ENCODE measurements at places on chromosomes 3 and 15.

GRCh38 chr15:61989667-61990066 is 70.6 kb downstream of the VPS13C start:
- no peak for DNase-seq

DNA sequence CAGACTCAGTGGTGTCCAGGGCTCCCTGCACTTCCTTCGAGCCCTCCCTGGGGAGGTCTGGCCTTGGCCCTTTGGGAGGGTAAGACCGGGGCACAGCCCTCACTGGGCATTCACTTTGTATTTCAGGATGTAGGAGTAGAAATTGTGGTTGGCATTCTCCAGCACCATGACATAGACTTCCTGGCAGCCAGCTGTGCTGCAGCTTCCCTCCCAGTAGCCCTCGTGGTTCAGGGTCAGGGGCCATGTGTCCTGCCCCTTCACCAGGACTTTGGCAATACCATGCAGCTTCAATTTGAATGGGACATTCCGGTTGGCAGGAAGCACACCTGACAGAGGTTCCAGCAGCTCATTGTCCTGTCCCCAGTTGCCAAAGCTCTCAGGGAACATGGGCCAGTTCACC is 47.3 kb downstream of the KY start:
- DNase-seq = no peak

- DNase-seq = no peak
Measured at GRCh38 chr15:47983533-47983932, 137.3 kb upstream of the SLC24A5 start.

DNA sequence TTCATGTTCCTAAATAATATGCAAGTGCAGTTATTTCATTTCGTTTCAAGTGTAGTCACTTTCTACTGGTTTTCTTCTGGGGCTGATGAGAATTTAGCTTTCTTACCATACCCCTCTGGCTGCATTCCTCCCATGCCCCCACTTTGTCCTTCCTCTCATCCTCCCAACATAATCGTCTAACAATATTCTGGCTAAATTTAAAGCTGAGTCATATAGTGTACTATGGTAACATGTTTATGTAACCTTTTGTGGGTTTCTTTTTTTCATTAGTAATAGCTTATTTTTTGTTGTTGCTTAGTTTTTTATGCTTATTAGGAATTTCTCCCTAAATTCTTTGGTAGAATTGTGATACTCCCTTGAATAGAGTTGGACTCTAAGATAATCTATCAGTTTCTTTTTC is 30.5 kb downstream of the DUT start:
- no peak for DNase-seq

DNA sequence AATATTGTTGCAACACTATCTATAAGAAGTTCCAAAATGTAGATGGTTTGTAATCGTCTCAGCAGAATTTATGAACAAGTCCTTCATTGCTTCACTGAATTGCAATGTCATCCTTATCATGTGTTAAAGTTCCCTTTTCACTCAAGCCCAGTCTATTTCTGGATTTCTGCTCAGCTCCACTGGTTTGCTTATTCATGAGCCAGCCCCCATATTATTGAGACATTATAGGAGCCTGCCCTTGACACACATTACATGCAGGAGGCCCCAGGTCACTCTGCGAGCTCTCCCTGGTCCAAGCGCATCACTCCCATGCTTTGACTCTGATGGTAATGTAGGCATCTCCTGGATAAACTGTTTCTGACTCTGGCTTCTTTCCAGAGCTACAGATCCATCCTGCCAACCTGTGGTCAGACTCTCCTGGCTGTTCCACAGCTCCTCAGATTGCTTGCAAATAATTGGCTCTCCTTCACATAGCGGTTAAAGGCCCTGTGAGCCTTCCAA is 56.9 kb downstream of the ABTB1 start:
- DNase-seq = no peak

DNA sequence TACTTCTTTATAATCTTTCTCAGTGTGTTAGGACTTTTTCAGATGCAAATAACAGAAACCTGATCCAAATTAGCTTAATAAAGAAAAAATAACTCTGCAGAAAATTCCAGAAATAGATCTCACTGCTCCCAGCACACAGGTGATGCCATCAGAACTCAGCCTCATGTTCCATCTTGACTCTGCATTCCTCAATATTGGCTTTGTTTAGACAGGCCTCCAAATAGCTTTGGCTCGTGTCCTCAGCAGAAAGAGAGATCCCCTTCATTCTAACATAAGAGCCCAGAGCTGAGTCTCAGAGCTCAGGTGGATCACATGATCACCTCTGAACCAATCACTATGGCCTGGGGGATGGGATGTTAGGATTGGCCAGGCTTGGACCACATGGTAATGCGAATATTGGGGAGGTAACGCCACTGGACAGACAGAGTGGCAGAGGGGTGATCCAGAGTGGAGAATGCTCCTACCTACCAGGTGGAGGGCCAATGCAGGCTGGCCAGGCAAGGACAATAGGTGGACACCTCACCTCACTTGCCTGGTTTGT is 46.6 kb upstream of the TBC1D21 start:
- DNase-seq = no peak

- DNase-seq = no peak
Measured at GRCh38 chr3:43417133-43417532, 130.8 kb downstream of the SNRK start.

DNA sequence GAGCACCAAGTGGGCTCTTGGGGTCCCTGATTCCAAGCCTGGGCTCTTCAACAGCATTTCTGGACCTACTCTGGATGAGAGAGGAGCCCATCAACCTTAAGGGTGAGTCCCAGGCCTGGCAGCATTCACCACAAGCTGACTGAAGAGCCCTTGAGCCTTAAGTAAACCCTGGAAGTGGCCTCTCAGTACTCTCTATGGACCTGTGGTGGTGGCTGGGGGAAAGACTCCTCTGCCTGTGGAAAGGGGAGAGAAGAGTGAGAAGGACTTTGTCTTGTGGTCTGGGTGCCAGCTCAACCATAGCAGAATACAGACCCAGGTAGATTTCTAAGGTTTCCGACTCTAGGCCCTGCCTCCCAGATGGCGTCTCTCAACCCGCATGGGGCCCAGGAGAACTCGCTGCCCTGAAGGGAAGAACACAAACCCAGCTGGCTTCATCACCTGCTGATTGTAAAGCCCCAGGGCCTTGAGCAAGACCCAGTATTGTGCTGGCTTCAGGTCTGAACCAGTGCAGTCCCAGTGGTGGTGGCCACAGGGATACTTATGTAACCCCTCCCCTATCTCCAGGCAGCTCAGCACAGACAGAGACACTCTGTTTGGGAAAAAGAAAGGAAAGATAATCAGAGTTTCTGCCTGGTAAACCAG is 71.4 kb downstream of the TFDP2 start:
- DNase-seq = no peak

GRCh38 chr3:151236736-151237135 is 33.7 kb upstream of the GPR171 start:
- no peak for DNase-seq

DNA sequence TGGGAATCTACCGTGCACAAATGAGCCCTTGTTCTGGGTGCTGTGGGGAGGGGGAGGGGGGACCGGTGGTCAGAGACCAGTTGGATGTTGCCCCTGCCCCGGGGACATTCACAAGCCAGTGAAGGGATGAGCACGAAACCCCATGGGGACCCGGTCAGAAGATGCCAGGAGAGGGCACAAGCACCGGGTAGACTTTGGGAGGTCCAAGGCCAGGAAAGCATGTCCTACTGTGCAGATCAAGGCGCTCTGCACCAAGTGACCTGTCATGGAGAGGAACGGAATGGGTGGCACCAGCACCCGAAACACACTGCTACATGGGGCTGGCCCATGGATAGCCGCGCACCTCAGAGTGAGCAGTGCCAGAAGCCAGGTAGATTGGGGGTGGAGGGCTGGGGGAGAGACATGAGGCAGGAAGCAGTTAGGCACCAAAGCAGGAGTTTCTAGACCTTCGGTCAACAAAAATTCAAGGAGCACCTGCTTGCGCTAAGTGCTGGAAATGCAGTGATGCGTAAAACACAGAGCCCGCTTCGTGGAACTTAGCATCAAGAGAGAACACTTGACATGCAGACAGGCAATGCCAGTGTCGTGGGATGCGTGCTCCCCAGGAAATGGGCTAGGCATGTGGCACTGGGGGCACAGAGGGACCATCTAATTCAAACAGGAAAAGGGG is 99.1 kb downstream of the CPN2 start:
- DNase-seq = no peak

- no peak for DNase-seq
Measured at GRCh38 chr3:147514366-147515160, 105.4 kb downstream of the ZIC1 start.

DNA sequence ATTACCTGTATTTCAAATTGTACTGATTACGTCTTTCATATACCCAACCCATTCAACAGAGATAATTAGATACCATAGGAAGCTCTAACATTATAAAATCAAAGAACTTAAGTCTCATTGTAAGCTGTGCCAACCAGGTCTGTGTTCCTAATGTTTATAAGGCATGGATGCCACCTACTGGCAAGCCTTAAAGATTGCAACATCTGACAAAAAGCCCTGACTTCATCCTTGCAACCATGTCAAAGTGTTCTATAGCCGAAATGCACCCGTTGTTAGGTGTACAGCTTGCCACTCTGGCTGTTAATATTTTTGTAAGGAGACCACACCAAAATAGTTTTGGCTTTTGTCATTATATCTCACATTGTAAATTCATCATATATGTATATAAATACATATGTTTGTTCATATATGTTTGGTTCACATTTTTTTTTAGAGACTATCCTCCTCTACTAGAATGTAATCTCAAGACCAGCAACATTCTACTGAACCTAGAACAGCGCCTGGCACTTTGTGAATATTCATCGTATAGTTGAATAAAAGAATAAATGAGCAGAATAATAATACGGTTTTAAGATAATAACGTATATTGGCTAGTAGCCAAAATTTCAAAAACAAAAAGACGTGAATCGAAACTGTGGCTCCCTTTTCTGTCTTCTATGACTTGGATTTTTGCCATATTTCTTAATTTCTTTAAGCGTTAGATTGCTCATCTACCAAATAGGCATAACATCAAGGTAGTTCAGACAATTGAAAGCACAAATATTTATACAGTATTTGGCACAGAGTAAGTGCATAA is 258.1 kb downstream of the TBL1XR1 start:
- DNase-seq = peak; percentile 21

- DNase-seq = peak; percentile 40
Measured at GRCh38 chr3:123067689-123068600, 1.1 kb downstream of the PDIA5 start.

- DNase-seq = no peak
Measured at GRCh38 chr3:129738172-129738571, 131.7 kb upstream of the PLXND1 start.

GRCh38 chr3:32181365-32181764 is 57.1 kb upstream of the CMTM8 start:
- no peak for DNase-seq
